Esophagus muscularis mucosa (tissue), 4 donors: ENCODE measurements at places on chromosomes 11 and 22. TPM values are rescaled to one million over a fixed set of nuclear protein-coding genes. Genes with fewer than 3 reads are reported as not detected.
A peak's percentile ranks its signal among the peaks of the same experiment; 100 is the strongest.

DNA sequence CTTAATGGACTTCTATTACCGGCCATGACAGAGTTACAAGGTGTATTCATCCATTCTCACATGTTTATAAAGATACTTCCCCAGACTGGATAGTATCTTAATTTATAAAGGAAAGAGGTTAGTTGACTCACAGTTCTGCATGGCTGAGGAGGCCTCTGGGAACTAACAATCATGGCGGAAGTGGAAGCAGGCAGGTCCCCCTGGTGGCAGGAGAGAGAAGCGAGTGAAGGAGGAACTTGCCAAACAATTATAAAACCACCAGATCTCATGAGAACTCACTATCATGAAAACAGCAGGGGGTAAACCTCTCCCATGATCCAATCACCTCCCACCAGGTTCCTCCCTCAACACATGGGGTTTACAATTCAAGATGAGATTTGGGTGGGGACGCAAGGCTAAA, 170.0 kb upstream of the PDGFD start:
- no peaks in the 10 kb centered on the region for H3K27me3 ChIP-seq
- H3K4me1 ChIP-seq: no peaks in the 10 kb centered on the region
- H3K27ac ChIP-seq: no peak overlapping the region

GRCh38 chr11:94815705-94816344, 47.7 kb downstream of the AMOTL1 start:
- H3K4me3 ChIP-seq: no peak overlapping the region
- H3K36me3 ChIP-seq: peaks cover 5% of the 10 kb centered on the region
- no peaks in the 10 kb centered on the region for H3K27me3 ChIP-seq
- DNase-seq: no peak
- H3K4me1 ChIP-seq: peaks cover 66% of the 10 kb centered on the region
- peak overlapping the region; percentile 13 for H3K27ac ChIP-seq

GRCh38 chr22:39721206-39722031, 150.9 kb downstream of the CACNA1I start:
- no peak overlapping the region for H3K4me3 ChIP-seq
- H3K27ac ChIP-seq: no peak overlapping the region
- no peaks in the 10 kb centered on the region for H3K4me1 ChIP-seq
- DNase-seq: no peak
- H3K27me3 ChIP-seq: no peaks in the 10 kb centered on the region

GRCh38 chr11:44188643-44189042, 93.2 kb downstream of the EXT2 start:
- H3K27ac ChIP-seq: no peak overlapping the region
- H3K4me3 ChIP-seq: no peak overlapping the region
- H3K36me3 ChIP-seq: peaks cover 9% of the 10 kb centered on the region

DNA sequence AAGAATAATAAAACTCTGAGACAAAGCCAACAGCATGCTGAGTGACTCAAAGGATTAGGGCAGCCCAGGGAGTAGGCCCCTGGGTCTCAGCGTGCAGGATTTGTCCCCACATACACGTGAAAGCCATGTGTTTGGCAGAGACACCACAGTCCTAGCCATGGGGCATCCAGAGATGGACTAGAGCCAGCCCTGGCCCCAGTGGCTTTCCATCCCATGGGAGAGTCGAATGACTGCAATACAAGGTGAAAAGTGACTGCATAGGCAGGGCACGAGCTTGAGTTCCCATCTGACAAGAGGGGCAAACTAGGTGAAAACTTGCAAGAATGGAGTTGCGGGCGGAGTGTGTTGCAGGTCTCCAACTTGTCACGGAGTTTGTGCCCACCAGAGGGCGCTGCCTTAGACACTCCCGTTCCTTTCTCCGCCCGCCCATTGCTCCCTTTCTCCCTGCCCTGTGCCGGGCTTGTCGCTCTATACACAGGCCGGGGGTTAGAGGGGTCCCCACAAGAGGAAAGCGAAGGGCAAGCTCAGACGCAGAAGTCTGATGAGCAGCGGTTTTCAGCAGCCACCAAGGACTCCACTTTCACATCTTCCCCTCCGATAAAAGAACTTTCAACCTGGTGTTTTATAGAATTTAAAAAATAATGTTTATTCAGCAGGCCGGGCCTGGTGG, 24.2 kb downstream of the TSKU start:
- no peaks in the 10 kb centered on the region for H3K36me3 ChIP-seq
- H3K27me3 ChIP-seq: no peaks in the 10 kb centered on the region
- H3K27ac ChIP-seq: no peak overlapping the region
- DNase-seq: peak; percentile 95
- H3K4me1 ChIP-seq: peaks cover 22% of the 10 kb centered on the region

- H3K27me3 ChIP-seq: no peaks in the 10 kb centered on the region
- no peak for DNase-seq
- no peaks in the 10 kb centered on the region for H3K4me1 ChIP-seq
- H3K4me3 ChIP-seq: no peak overlapping the region
Measured at GRCh38 chr11:125807909-125808308, 20.0 kb downstream of the PATE3 start.

Gene OOSP3
- total RNA-seq: not detected

Gene C22orf23
- not detected for total RNA-seq

Gene OR52N4
- not detected for total RNA-seq

DNA sequence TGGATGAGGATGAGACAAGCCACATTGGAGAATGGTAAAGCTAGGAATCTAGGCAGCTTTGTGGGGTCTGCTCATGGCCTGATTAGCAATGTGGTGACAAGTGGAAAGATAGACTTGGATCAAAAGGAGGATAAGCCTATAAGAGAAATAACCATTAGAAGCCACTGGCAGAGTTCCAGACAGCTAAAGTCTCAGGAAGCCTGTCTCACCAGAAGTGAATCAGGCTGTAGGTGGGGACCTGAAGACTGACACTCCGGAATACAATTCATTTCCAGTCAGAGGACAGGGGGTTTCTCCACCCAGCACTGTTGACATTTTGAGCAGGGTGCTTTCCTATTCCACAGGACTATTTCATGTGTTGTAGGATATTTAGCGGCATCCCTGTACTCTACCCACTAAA, 129.7 kb downstream of the ARHGAP42 start:
- no peak overlapping the region for H3K4me3 ChIP-seq
- H3K4me1 ChIP-seq: no peaks in the 10 kb centered on the region
- H3K36me3 ChIP-seq: no peaks in the 10 kb centered on the region

Gene DDI1
- not detected for total RNA-seq

Gene CREBZF
- total RNA-seq: 60.6 TPM

Gene KLHL35
- 0.42 TPM for total RNA-seq

- peaks cover 35% of the 10 kb centered on the region for H3K36me3 ChIP-seq
- peak within 1 kb of the TSS; percentile 59 for H3K27ac ChIP-seq
- peaks cover 40% of the 10 kb centered on the region for H3K4me1 ChIP-seq
Measured at GRCh38 chr11:67437082-67437808, at the start of gene PTPRCAP. PTPRCAP (minus strand) TSS chr11:67437682; CDS start chr11:67437619, 63 bp downstream.

Gene MS4A6A
- total RNA-seq: 143 TPM

- no peaks in the 10 kb centered on the region for H3K36me3 ChIP-seq
- H3K4me3 ChIP-seq: no peak overlapping the region
- H3K4me1 ChIP-seq: no peaks in the 10 kb centered on the region
- H3K27ac ChIP-seq: no peak overlapping the region
- no peak for DNase-seq
Measured at GRCh38 chr11:118139578-118139977, 13.0 kb downstream of the SCN4B start.

Gene MPEG1
- 17.4 TPM for total RNA-seq

DNA sequence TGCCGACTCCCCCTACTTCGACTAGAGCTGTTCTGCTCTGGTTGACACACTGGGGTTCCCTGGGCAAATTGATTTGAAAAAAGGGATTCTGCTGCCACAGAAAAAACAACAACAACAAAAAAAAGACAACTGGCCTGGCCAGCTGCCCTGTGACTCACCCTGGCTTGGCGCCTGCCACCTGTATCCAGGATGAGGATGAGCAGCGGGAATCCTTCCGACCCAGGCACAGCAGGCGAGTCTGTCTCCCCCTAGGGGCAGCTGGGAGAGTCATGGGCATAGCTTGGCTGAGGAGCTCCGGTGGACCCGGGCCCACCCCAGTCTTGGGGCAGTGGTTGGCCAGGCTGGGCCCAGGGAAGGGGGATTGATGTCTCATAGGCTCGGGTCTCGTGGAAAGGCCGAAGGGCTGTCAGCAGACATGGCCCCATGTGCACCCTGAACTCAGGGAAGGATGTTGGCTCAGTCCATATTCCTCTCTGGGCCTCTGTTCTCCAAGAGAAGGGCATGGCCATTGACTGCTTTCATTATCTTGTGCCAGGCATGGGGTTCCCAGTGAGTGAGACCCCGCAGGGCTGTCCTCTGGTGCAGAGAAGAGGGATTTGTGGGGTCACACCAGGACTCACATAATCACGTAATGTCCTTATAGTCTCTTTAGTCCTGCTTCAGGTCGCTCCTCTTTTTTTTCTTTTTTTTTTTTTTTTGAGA, 10.4 kb upstream of the SUN2 start:
- no peaks in the 10 kb centered on the region for H3K36me3 ChIP-seq
- H3K27me3 ChIP-seq: no peaks in the 10 kb centered on the region
- H3K27ac ChIP-seq: no peak overlapping the region
- no peak for DNase-seq
- no peaks in the 10 kb centered on the region for H3K4me1 ChIP-seq
- no peak overlapping the region for H3K4me3 ChIP-seq

- peak overlapping the region; percentile 99 for H3K27ac ChIP-seq
- no peaks in the 10 kb centered on the region for H3K27me3 ChIP-seq
- peaks cover 98% of the 10 kb centered on the region for H3K36me3 ChIP-seq
- no peak for DNase-seq
Measured at GRCh38 chr22:31284281-31285155, 7.8 kb downstream of the PIK3IP1 start.

- H3K36me3 ChIP-seq: no peaks in the 10 kb centered on the region
- peak overlapping the region; percentile 86 for H3K27ac ChIP-seq
- H3K4me1 ChIP-seq: peaks cover 41% of the 10 kb centered on the region
- no peak for DNase-seq
- H3K4me3 ChIP-seq: peak overlapping the region; percentile 77
Measured at GRCh38 chr11:63769714-63770455, 1.3 kb upstream of the ZFTA start.

Gene DERL3
- not detected for total RNA-seq

Gene ACCSL
- not detected for total RNA-seq

- H3K27ac ChIP-seq: no peak overlapping the region
- peaks cover 26% of the 10 kb centered on the region for H3K4me1 ChIP-seq
- no peaks in the 10 kb centered on the region for H3K27me3 ChIP-seq
- no peak for DNase-seq
Measured at GRCh38 chr11:114057605-114058004, 1.9 kb upstream of the ZBTB16 start.

DNA sequence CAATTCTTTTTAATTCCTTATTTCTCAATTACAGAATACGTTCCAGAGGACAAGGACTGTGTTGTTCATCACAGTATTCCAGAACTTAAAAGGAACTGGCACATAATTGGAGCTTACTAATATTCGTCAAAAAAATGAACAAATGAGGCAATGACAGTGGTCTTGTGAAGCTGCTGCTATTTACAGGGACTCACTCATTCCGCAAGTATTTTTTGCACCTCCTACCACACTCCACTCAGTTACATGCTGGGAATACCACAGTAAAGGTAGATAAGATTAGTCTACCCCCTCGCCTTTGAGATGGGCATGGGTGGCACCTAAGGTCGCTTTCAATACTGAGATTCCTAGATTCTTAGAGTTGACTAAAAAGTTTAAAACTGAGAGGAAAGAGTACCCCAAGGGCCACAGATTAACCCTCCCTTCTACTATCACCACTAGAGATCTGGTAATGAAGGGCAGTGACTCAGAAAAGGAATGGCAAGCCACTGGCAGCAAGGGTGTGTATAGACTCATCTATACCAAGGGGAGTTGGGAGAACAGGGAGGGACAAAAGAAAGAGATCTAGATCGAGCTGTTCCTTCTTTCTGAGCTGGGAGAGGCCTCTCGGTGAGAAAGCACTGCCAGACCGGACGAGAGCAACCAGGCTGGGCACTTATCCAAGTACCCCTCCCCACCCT, 85.0 kb downstream of the RPL27A start:
- H3K4me1 ChIP-seq: peaks cover 97% of the 10 kb centered on the region
- peak overlapping the region; percentile 83 for H3K27ac ChIP-seq
- H3K27me3 ChIP-seq: no peaks in the 10 kb centered on the region
- no peak overlapping the region for H3K4me3 ChIP-seq
- DNase-seq: no peak
- no peaks in the 10 kb centered on the region for H3K36me3 ChIP-seq

Gene CYP2D6
- total RNA-seq: not detected

DNA sequence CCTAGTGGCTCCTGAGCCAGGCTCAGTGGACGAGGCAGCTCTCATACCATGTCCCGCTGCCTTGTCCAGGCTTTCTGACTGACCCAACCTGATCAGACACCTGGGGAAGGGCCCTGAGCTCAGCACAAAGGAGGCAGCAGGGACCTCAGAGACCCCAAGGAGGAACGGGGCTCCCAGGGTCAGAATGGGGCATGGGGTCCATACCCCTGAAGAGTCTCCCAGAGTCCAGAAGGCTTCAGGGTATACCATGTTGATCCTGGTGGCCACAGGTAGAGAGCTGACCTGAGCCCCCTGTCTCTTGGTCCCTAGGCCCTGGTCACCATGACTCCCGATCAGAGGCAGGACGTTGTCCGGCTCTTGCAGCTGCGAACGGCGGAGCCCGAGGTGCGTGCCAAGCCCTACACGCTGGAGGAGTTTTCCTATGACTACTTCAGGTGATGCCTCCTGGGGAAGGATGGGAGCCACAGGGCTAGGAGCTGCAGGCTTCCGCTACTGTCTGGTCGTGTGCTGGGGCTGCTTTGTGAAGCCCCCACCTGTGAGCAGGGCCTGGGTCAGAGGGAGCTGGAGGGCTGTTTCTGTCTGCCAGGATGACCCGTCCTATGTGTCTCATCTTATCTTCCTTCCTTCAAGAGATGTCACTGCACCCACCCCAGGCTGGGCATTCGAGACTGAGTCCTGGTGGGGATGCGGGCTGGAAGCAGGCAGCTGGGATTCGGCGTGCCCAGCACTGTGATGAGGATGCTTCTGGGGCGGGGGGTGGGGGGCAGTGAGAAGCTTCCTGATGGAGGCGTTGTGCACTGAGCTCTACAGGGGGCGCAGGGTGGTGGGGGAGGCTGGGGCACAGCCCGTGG, 74.2 kb downstream of the MYO7A start:
- H3K36me3 ChIP-seq: no peaks in the 10 kb centered on the region
- no peaks in the 10 kb centered on the region for H3K4me1 ChIP-seq
- DNase-seq: no peak
- no peak overlapping the region for H3K4me3 ChIP-seq
- H3K27me3 ChIP-seq: no peaks in the 10 kb centered on the region
- no peak overlapping the region for H3K27ac ChIP-seq

DNA sequence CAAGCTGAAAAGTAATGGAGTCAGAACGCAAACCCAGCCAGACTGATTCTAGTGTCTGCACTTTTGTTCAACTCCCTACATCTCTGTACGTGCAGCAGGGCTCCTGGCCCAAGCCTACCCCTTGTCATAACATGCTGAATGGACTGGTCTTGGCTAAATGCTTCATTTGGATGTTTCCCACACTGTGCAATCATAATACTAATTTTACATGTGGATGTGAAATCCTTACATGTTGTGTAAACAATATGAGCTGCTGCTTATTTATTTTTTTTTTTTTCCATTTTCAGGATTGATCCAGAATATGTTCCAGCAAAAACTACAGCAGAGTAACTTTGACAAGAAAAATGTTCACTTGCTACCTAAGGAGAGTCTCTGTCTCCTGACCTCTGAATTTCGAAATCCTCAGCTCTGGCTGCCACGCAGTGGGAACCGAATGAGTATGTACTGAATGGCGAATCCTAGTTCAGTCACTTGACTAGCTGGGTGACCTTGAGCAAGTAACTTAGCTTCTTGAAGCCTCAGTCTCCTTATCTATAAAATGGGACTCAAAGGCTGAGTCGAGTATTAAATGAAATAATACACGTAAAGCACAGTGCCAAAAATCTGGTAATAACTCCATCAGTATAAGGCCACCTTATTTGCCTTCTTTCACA, 133.4 kb downstream of the EHF start:
- peak; percentile 29 for DNase-seq
- no peak overlapping the region for H3K4me3 ChIP-seq
- H3K36me3 ChIP-seq: no peaks in the 10 kb centered on the region
